ENCODE measurements at places on chromosomes 6 and 20. TPM values are rescaled to one million over a fixed set of nuclear protein-coding genes. Genes with fewer than 3 reads are reported as not detected.

GRCh38 chr6:43799551-43800297, 29.7 kb downstream of the VEGFA start:
- no peak for DNase-seq

GRCh38 chr6:110358553-110359160, 508 bp upstream of the METTL24 start:
- DNase-seq, result no peak

DNA sequence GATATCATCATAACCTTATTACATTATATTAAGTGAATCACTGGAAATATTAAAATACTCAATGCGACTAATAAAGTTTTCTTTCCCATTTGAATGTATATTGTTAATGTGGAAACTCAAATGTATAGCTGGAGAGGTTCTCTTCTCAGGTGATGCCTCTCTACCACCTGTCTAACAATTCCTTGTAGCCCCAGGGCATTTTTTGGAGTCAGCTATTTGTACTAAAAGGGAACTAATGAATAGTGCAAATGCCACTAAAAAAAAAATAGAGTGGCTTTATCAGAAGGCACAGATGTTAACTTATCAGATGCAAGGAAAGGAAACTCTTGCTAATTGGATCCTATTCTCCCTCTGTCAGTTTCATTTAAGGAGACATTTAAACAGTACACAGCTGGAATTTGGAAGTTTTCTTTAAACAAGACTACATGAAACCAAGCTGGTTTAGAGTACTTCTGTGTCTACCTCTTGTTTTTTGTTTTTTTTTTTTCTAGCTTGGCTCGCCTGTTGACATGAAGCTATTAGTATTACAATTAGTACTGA, 897.0 kb upstream of the SLC35B3 start:
- DNase-seq, result no peak

- no peak for DNase-seq
Observed at GRCh38 chr6:13979284-13980171, 54.8 kb downstream of the RNF182 start.

DNA sequence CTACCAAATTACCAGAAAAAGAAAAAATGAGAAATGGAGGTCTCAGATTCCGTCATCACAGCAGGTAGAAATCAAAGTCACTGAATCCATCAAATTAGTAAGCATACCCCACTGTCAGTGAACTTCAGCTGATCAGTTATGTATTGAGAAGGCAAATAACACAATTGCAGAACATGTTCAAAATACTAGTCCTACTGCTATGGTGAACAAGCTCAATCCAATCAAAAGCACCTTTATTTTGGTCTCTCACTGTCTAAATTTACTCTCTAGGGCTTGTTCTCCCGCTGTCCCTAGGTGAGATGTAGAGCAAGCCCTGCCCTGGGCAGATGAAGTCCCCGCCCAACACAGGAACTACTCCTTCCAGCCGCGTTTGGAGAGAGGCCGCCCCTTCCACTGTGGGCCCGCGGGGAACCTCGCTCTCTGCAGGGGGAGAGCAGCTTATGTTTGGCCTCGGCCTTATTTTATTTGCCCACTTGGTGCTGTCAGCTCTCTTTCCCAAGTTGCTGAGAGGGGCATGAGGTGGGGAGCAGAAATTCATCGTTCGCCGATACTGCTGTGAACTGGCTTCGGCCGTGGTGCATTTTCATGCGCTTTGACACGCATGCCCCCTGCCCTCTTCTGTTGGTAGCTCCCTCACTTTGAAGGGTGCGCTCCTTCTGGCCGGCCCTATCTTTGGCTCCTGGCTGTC, 14.3 kb upstream of the MAP1LC3A start:
- DNase-seq, result no peak

GRCh38 chr6:46217671-46218131, 46.9 kb upstream of the ENPP5 start:
- DNase-seq, result no peak

DNA sequence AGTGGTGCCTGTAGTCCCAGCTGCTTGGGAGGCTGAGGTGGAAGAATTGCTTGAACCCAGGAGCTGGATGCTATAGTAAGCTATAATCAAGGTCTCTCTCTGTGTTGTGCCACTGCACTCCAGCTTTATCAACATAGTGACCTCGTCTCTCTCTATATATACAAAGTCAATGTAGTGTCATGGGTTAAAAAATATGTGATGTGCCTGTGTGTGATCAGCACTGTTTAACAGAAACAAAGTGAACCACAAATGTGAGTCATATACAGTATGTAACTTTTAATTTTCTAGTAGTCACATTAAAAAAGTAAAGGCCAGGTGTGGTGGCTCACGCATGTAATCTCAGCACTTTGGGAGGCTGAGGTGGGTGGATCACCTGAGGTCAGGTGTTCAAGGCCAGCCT, 85.3 kb upstream of the RNF24 start:
- no peak for DNase-seq

GRCh38 chr6:157420497-157420896, 39.5 kb downstream of the ZDHHC14 start:
- no peak for DNase-seq

PHACTR3 gene
- total RNA-seq, result 2.5 TPM

BHLHE23 gene
- total RNA-seq, result not detected
